Osteocyte (in vitro differentiated cells): ENCODE measurements at places on chromosomes 5 and 9. TPM values are rescaled to one million over a fixed set of nuclear protein-coding genes. Genes with fewer than 3 reads are reported as not detected.

Gene EIF4E1B
- total RNA-seq, result not detected in 2 replicates

Gene ANKRD34B
- total RNA-seq, result not detected in 2 replicates

Gene YTHDC2
- 21.7 and 22.7 TPM in 2 replicates for total RNA-seq

Gene ISL1
- total RNA-seq, result not detected in 2 replicates

DNA sequence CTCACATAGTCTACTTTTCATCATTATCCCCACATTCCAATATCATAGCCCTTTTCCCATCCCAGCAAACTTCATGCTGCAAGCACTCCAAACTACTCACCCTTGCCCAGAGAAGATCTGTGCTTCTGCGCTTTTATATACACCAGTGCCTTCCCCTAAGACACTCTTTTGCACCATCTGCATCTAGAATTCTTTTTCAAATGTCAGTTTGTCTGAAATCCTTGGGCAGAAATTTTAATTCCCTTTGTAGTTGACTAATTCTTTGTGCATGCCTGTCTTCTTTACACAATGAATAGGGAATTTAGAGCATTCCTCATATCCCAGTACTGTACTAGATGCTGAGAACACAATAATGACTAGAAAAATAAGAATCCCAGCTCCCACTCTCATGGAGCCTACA is 298.9 kb downstream of the KCNN2 start:
- no peak for DNase-seq

GRCh38 chr5:133225671-133226152 is 173.9 kb downstream of the HSPA4 start:
- DNase-seq, result no peak
